ENCODE measurements at places on chromosomes 16 and 17. TPM values are rescaled to one million over a fixed set of nuclear protein-coding genes. Genes with fewer than 3 reads are reported as not detected.

The NME2 gene
- 225 TPM for total RNA-seq

The SSTR5 gene
- total RNA-seq, result 0.57 TPM

The HBQ1 gene
- total RNA-seq, result not detected

The TMEM238L gene
- not detected for total RNA-seq

The CCL17 gene
- not detected for total RNA-seq

The GLIS2 gene
- 31.4 TPM for total RNA-seq

The KRT40 gene
- total RNA-seq, result not detected

The MT3 gene
- total RNA-seq, result 3.0 TPM

All from cardiac septum (tissue), 1 donor.